ENCODE measurements at places on chromosomes 7 and 10.

DNA sequence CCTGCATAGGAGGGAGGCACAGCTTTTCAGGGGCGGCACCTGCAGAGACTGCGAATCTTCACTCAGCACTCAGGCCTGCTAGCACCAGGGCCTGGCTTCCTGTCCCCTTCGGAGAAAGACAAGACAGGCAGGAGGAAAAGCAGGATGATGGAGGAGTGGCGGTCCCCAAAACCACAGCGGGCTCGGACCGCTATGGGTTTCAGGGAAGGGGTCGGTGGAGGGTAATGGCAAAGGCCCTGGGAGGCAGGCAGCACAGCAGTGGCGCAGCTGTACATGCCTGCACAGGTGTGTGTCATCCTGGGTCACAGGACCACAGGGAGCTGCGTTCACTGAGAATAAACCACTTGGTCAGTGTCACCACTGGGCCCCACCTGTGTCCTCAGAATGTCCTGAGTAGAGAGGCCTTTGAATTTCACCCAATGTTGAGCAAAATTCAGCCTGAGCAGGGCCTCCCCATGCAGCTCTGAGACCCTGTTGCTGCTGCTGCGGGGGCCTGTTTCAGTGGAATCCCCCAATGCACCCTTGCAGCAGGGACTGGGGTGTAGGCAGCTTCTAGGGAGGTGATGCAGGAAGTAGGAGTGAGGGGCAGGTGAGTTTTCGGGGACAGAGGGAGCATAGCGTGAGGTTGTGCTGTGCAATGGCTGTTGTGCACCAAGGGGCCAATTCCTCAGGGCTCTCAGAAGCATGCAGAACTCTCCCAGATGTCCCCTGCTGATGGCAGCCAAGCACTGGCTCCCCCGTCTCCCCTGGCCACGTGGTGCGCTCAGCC is 90.6 kb upstream of the PPP2R2D start:
- DNase-seq, result no peak

DNA sequence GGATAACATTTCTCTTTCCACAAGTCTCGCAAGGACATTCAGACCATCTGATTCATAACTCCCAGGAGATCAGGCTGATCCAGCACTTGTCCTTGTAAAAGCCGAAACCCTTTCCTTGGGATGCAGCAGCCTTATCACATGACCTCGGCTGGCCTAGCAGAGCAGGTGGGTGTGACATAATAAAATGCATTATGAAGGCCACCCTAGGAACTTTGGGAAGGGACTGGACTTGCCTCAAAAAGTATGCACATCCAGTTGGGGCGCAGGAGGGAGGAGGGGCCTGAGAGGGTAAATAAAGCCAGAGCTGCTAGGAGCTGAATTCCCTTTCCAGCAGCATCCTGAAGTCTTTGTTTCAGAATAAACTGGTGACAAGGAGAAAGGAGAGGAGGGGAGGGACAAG is 260.8 kb downstream of the SNX13 start:
- no peak for DNase-seq

DNA sequence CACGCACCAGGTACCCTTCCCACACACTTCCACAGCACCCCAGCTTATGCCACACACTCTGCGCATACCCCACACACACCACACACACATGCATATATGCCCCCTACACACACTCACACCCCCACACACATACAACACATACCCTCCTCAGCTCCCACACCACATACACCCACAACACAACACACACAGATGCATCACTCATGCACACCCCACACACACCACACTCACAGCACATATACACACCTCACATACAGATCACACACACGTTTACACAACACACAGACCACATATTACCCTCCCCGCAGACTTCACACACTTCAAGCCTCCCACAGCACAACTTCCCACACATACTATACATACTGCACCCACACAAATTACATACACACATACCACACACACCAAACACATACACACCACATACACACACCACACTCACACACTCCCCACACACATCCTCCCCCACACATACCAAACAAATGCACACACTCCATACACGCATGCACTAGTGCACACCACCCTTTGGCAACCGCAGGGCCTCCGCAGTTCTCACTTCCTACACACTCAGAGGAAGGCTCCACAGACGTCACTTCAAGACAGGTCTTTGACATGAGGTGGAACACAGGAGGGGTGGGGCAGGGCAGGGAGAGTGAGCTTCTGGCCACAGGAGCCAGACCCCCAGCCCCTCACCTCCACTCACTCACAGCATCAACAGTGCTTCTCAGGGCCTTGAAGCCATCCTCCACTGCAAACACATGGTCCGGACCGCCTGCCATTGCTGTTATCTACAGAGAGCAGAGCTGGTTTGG is 18.5 kb upstream of the ANTXRL start:
- no peak for DNase-seq

- peak; percentile 11 for DNase-seq
Measured at GRCh38 chr7:80699045-80699638, 60.7 kb downstream of the CD36 start.

DNA sequence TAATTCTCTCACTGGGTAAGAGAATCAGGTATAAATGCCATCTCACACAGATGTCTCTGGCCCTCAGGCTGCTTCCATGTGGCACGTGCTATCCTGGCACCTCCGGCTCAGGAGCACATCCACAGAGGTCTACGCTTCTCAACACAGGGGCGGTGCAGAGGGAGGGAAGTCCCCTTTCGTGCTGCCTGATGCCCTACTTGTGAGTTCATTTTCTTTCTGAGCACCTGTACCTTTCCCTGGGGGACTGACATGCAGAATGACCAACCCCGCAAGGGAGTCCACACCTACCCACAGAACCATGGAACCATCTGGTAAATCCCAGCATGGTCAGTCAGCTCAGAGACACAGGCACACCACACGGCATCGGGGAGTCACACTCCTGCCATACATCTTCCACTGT is 99.0 kb upstream of the SAMD8 start:
- DNase-seq, result no peak

DNA sequence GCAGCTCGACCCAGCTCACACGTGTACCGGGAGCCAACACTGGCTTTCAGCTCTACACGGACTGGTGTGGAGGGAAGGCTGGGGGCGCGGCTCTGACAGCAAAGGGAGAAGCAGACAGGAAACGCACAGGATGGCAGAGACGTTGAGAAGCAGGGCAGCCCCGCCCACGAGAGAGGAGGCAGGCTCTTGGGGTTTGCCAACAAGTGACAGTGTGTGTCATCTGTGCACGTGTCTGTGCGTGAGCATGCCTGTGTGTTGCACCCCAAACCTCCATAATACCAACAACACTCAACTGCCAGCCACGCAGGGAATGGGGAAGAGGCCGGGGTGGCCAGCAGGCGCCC is 64.4 kb upstream of the PDGFA start:
- DNase-seq, result no peak

DNA sequence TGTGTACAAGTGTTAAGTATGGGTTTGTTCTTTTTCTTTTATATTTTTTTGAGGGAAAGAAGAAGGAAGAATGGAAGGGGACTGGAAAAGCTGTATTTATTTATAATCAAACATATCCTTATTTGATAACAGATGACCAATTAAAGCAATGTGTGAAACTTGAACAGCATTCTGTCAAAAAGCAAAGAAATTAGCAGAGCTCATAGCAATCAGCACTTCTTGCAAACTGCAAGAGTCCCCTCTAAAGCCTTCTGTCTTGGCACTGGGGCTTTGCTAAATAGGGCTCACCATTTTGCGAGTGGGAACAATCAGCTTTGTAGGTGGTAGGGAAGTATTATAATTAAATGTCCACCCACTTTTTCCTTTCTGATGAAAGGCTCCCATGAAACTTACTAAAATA is 164.9 kb upstream of the LRRTM3 start:
- no peak for DNase-seq

GRCh38 chr7:159198016-159198724 is 53.5 kb upstream of the VIPR2 start:
- no peak for DNase-seq

DNA sequence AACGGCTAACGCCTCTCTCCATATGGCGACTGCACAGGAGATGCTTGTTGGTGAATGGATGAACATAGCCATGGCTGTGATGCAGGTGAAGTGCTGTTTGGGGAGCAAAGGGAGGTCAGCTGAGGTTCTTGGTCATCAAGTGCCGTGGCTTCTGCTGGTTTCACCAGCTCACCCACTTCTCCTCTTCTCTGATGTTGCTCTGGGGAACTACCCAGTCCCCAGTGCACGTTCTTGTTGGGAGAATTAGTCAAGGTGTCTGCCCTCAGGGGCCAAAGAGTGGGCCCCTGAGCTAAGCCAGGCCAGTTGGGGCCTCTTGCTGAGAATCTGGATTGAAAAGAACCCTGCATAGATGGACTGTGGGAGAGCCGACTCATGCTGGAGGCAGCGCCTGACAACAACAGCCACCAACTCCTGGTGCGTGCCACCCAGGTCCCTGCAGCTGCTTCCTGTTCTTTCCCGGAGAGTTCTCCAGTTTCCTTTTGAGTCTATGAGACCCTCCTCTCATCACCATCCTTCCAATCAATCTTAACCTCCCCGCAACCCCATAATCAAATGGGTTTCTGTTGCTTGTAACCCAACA is 3.0 kb downstream of the BTBD16 start:
- DNase-seq, result no peak

DNA sequence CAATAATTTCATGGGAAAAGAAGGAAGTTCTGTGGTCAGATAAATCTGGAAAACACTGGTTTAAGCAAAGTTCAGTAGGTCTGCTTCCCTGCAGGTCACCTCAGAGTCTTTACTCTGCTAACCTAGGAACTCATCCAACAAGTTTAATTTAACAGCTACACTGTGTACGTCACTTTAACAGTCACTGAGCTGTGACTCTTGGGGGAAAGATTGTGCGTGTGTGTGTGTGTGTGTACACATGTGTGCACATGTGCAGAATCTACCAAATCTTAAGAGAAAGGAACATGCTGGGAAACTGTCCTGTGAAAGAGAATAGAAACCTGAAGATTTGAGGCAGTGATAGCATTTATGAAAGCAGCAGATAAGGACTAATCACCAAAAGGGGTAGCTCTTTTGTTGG is 62.6 kb downstream of the IKZF1 start:
- DNase-seq, result no peak

GRCh38 chr7:36735172-36735571 is 10.9 kb upstream of the AOAH start:
- no peak for DNase-seq

- DNase-seq, result no peak
Measured at GRCh38 chr7:100515072-100515532, 23.9 kb upstream of the AGFG2 start.

GRCh38 chr7:40560672-40561071 is 425.9 kb downstream of the SUGCT start:
- no peak for DNase-seq

GRCh38 chr7:101160910-101161309 is 4.5 kb downstream of the VGF start:
- DNase-seq, result no peak

- DNase-seq, result peak; percentile 42
Measured at GRCh38 chr7:51366930-51367613, 50.5 kb upstream of the COBL start.

GRCh38 chr10:11024596-11024995 is 6.9 kb downstream of the CELF2 start:
- no peak for DNase-seq

DNA sequence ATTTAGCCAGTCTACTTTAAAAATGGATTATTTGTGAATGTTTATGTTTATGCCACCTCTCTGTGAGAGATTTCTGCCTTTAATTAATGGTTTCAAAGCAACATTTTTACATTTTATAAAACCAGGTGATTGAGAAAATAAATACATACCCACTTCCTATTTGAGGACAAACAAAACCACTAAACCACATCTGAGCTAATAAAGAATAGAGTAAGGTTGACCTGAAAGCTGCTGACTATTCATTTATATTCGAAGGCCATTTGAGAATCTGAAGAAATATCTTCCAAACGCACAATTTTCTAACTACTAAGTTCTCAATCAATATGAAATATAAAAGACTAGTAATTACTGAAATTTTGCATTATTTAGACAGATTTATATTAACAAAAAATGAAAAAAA is 705.1 kb downstream of the XPNPEP1 start:
- DNase-seq, result no peak

DNA sequence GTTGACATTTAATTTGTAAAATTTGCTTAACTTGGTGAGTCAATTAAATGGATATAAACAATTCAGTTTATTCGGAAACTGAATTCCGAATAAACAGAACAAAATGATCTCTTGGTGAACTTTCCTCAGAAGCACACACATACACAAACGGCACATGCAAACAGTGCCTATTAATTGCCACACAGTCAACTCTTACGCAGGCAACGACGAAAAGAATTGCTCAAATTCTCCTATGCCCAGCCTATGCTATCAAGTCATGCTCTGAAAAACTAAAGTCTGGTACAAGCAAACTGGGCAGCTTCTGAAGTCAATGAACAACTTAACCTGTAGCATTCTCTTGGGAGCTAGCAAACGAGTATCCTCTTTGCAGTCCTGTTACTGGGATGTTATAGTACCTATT is 38.8 kb upstream of the ASL start:
- DNase-seq, result no peak

GRCh38 chr7:55554038-55554437 is 18.3 kb downstream of the VOPP1 start:
- no peak for DNase-seq

DNA sequence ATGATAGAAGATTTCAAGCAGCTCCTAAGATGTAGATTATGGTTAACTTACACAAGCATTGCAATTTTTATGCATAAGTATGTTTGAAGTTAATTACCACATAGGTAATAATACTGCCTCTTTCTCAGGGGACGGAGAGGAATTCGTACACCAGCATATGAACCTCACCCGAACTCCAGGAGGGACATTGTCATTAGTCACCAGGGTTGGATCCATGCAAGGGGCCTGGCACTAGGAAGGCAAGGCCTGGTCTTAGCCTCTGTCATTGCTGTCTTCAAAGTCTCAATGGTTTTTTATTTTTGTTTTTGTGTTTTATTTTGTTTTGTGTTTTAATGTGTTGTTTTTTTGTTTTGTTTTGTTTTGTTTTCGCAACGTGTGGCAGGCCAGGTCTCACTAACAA is 145.6 kb upstream of the PPP2R2D start:
- no peak for DNase-seq

DNA sequence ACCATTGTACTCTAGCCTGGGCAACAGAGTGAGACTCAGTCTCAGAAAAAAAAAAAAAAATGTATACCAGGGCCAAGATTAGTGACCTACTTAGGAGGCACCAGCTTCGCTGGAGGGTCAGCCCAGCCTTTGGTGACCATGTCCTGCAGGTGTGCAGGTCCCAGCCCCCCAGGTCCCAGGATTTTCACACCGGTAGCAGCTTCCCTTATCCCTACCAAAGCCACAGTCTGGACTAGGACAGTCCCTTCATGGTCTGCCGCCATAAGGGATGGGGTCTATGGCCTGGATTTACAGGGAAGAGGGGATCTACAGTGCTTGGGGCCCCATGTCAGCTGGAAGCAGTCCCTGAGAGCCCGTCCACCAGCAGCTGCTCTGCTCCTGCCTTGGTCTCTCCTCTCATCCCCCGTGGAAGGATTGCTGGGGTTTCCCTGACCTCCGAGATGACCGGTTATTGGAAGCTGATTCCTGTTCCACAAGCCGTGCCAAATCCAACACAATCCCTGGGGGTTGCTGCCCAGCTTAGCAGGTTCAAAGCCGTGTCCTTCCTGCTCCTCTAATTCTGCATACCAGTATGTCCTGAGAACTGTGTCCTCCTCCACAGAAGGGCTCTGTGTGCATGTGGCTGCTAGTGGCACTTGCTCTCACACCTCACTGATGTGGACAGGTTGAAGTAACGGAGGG is 11.0 kb upstream of the NDUFB2 start:
- no peak for DNase-seq

GRCh38 chr7:54111814-54112511 is 430.2 kb upstream of the VSTM2A start:
- DNase-seq, result no peak
